ENCODE measurements at places on chromosomes 4 and X.

GRCh38 chr4:29390921-29391320 is 1329.2 kb upstream of the PCDH7 start:
- DNase-seq, result no peak

GRCh38 chr4:158540125-158540907 is 18.6 kb downstream of the RXFP1 start:
- no peak for DNase-seq

GRCh38 chrX:119478504-119478903 is 10.3 kb downstream of the SLC25A5 start:
- no peak for DNase-seq

GRCh38 chr4:43903456-43903855 is 545.2 kb downstream of the KCTD8 start:
- no peak for DNase-seq

- DNase-seq, result no peak
Observed at GRCh38 chrX:153600032-153600373, 1.1 kb upstream of the CCNQ start.

DNA sequence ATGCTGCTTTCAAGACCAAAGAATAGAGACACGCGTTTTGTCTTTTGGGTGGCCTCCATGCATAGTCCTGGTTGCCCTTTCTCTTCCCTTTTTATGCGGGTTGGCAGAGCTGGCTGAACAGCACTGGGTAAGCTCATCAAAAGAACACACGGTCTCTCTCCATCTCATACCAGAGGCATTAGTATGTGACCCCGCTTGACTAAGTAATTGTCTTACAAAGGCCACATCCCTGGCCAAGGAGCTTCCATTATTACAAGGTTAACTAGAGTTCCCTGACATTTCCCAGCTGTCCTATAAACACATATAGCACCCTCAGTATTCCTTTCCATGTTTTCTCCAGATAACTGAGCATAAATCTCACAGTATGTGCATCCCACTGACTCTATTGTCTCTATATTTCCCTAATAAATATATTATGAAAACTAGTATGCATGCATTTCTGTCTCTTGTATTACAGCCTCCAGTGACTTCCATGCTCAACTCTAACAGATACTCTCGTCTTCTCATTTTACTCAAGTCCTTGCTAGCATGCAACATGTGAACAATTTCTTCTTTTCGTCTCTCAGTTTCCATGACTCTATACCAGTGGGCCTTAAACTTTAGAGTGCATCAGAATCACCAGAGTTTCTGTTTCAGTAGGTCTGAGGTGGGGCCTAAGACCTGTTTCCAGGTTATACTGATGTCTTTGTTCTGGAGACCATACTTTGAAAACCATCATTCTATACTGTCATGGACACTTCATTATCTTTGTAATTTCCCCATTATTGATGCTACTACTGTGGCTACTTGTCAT is 247.7 kb upstream of the ARSJ start:
- no peak for DNase-seq

DNA sequence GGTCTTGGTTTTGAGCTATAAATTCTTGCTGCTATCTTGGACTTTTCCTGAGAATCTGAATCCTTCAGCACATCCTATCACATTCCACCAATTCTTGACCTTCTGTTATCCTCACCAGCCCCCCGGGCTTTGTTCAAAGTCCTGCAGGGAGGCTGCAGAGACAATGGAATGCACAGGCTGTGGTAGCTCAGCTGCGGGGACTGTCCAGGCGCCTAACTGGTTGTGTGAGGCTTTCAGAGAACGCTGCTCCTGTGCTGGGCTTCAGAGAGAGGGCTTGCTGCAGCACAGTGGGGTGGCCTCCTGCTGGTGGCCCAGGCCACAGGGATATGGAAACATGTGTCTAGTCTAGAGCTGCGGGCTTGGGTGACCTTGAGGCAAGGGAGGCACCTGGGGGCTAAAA is 196.3 kb upstream of the GATB start:
- DNase-seq, result no peak

GRCh38 chrX:70042399-70043371 is 7.1 kb downstream of the AWAT2 start:
- DNase-seq, result no peak

- no peak for DNase-seq
Observed at GRCh38 chr4:139785356-139785755, 119.7 kb downstream of the MGST2 start.

GRCh38 chr4:10225096-10225495 is 108.5 kb upstream of the WDR1 start:
- no peak for DNase-seq

DNA sequence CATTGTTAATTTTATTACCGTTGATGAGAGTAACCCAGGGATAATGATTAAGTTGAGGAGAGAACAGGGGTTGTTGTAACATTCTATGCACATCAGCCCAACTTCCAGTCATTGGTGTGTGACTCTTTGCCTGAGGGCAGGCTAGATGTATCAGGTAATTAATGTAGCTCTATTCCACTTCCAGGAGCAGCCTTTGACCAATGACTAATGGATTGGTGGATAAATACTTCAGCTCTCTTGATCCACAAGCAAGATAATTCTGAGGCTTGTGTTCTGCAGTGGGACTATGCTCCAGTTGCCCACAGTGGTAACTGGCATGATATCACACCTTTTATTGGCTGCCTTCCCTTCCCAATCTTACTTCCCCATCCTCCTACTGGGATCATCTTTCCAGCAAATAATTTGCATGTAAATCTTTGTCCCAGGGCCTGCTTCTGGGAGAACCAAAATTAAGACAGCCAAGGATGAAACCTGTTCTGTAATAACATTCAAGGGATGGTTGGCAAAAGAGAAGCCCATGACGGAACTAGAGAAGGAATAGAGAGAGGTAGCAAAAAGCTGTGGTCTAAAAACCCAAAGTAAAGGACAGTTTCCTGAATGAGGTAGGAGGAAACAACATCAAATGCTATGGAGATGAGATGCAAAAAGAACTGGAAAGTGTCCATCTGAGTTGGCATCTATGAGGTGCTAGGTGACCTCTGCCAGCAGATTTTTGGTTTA is 241.4 kb upstream of the RPS6KA3 start:
- no peak for DNase-seq

DNA sequence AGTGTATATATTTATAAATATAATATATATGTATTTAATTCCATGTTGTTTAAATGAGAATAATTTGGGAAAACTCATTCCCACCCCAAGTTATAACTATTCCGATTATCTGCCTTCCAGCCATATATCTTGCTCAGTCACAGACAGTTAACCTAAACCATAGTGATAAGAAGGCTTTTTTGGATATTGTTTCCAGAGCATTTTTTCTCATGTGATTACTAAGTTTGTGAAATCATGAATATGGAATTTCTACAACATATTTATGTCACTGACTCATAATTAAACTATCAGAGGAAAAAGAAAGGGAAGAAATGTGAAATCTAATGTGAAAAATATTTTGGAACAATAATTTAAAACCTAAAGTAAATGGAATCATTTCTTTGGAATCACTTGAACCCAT is 1163.5 kb upstream of the PABPC4L start:
- no peak for DNase-seq

DNA sequence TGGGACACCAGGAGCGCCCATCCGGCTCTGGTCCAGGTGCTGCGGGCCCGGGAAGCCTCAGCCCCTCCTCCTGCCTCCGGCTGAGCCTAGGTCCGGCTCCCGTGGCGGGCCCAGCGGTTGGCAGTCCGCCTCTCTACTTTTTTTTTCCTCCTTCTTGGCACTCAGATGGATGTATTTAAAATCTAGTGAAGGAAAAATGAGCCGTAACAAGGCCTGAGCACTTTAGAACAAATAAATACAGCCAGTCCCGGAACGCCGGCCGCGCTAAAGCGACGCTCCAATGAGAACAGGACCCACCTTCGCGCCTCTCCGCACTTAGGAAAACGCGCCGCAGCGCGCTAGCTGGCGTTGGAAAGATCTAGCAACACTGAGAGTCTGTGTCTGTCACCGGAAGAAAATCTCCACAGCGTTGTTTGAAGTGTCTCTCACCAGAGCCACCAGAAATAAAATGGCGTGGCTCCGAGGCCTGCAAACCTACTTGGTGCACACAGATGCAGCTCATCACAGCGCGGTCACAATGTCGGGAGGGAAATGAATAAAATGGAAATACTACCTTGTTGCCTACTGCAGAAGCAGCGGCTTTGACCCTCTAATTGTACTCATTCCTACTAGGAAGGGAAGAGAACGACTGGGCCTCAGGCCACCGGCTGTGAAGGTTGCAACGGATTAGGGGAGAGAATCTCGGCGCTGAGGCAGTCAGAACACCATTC is 4.7 kb downstream of the NEUROG2 start:
- no peak for DNase-seq

DNA sequence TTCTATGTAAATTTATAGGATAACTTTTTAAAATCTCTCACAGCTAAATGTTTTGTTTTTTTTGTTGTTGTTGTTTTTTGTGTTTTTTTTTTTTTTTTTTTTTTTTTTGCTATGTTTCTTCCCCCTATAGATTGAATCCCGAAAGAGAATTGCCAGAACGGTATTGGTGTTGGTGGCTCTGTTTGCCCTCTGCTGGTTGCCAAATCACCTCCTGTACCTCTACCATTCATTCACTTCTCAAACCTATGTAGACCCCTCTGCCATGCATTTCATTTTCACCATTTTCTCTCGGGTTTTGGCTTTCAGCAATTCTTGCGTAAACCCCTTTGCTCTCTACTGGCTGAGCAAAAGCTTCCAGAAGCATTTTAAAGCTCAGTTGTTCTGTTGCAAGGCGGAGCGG is 4.1 kb downstream of the BRS3 start:
- DNase-seq, result no peak
